Activated T-cell treated with anti-CD3 and anti-CD28 coated beads for 48 hours (primary cell): ENCODE measurements at places on chromosomes 6 and 20.

- DNase-seq: no peak
Observed at GRCh38 chr6:130143709-130144108, 79.0 kb downstream of the SAMD3 start.

- no peak for DNase-seq
Observed at GRCh38 chr6:109024368-109024767, 70.3 kb downstream of the SESN1 start.

GRCh38 chr6:46763466-46763865 lies 16.7 kb downstream of the ANKRD66 start:
- no peak for DNase-seq

GRCh38 chr6:56933650-56934049 lies 21.3 kb upstream of the BEND6 start:
- no peak for DNase-seq

DNA sequence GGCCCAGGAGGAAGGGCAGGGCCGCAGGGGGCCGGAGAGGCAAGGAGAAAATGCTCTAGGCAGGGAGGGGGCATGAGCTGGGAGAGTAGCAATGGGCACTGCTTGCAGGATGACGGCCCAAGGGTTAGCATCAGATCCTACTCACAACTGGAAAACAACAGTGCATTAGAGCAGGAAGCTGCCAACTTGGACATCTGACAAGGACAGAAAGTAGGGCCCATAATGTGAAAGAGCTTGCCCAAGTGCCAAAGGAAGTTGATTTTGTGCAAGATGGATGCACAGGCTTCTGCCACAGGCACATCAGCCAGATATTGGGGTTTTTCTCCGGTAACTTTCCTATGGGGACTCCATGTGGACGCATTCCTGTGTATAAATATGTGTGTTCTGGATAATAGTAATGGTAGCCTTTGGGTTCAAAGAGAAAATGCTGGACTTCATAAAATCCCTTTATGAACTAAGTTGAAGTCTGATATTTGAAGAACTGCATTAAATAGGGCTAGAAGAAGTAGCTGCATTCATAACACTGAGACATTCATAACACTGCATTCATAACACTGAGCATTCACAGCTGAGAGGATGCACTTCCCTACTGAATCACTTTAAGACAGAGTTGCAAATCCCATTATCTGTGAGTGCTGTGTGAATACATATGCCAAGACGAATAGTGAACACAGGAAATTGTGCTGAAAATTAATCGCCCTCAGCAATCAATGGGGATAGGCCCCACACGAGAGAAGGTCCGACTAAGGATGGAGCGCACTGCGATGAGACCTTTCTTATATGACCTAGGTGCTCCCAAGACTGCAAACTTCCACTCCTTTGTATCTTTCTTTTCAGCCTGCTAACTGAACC lies 235.6 kb upstream of the PRDM1 start:
- no peak for DNase-seq
